ACHN (cell line): ENCODE measurements at places on chromosomes 7 and 10.

DNA sequence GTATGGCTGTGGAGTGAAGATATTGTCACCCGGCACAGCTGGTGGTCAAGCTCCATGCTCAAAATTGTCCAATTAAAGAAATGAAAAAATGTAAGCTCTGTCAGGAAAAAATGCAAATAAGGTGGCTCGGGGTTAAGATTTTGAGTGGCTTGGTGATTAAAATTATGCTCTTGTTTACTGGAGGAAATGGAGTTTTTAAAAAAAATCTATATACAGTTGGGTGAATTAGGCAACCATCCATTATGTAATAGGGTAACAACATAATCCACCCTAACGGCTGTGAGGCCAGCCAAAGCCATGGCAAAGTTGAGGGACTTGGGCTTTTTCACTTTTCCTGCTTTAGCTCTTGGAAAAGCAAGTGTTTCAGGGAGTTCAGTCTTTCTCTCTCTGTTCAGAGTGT is 260.8 kb upstream of the HABP2 start:
- no peak for DNase-seq

- DNase-seq: no peak
These were observed 206.6 kb downstream of the ACTR3B start for GRCh38 chr7:152966189-152966588.

GRCh38 chr10:120999868-121000267 is 148.7 kb downstream of the WDR11 start:
- no peak for DNase-seq

DNA sequence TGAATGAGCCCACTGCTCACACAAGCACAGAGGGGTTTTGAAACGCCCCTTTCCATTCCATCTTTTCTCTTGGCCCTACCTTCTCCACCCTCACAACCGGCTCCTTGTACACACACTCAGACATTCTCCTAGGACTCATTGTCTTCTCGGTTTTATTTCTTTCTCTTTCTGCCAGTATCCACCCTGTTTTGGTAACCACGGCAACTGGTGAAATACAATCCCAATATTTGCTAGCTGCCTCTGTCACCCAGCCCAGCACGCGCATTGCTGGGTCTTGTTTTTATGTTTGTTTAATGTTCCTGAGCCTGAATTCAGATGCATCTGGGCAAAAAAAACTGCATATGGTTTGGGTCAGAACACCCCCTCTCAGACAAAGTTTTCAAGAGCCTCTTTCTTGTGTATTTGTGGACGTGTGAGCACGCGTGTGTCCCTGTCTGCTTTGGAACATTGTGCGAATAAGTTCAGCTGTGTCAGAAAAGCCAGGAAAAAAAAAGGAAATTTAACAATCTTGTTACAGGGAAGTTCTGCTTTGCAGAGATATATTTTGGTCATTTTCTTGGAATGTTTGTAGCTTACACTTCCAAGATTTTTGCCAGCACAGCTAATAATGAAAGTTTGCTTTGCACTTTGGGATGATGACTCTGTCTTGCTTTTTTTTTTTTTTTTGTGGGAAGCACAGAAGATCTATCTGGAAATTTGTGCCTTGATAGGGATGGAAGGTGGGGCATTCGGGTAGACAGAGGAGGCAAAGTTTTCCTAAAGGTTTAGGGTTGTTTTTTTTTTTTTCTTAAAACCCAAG is 225.9 kb downstream of the TRIL start:
- DNase-seq: no peak

GRCh38 chr7:33634606-33635005 is 270.7 kb upstream of the BMPER start:
- no peak for DNase-seq

DNA sequence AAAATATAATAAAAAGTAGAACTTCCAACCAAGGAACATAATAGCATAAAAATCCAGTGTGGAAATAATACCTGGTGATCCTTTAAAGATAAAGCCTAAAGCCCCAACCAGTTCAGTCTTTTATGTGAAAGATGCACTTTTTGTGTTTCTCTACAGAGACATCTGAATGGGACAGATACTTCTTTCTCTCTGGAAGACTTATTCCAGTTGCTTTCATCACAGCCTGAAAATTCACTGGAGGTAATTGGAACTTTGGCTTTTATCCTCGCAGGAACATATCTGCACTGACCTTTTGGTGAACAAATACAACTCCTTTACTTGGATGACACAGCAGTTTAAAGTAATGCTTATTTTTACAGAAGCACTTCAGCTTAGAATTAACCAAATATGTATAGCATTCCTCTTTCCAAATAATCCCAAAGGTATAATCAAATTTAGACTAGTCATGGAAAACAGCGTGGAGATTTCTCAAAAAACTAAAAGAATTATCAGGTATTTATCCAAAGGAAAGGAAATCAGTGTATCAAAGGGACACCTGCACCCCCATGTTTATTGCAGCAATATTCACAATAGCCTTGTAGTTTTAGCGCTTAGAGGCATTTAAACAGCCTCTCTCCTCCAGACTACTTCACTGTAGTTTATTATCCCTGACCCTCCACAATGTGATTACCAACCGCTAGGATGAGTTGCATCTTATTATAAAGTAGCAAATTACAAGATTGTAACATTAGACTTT is 16.8 kb downstream of the HNRNPA2B1 start:
- DNase-seq: no peak

GRCh38 chr10:72311667-72312066 is 37.9 kb downstream of the DDIT4 start:
- no peak for DNase-seq

- no peak for DNase-seq
These were observed 23.4 kb downstream of the FRMPD2 start for GRCh38 chr10:48251152-48251524.

DNA sequence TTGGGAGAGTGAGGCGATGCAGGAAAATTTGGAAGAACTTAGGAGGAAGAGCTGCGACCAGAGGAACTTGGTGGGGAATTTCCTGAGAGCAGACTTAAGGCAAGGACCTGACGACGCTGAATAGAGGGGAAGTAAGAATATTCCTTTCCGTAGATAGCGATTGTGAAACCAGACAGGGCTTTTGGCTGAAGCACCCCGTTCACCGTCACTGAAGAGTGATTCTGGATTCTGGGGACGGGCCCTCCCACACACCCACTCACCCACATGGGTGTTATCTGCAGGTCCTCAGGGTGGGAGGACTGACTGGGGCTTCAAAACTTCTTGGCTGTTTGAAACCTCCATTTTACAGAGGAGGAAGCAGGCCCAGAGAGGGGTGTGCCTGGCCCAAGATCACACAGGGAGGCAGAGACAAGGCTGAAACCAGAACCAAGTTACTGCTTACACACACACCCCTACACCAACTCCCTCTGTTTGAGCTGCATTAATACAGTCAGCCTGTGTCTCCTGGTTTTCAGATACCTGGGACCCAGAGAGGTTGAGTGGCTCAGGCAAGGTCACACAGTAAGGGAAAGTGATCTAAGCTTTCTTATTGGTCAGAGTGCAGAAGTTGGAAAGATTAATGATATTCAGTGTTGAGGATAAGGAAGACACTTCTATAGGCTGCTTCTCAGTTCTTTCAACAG is 37.2 kb upstream of the CDH23 start:
- DNase-seq: no peak

- DNase-seq: no peak
These were observed 177.6 kb downstream of the PLXDC2 start for GRCh38 chr10:19993714-19994315.

GRCh38 chr7:47685151-47685550 is 103.2 kb upstream of the TNS3 start:
- no peak for DNase-seq

- DNase-seq: no peak
These were observed 45.1 kb downstream of the TMEM26 start for GRCh38 chr10:61408105-61408504.

DNA sequence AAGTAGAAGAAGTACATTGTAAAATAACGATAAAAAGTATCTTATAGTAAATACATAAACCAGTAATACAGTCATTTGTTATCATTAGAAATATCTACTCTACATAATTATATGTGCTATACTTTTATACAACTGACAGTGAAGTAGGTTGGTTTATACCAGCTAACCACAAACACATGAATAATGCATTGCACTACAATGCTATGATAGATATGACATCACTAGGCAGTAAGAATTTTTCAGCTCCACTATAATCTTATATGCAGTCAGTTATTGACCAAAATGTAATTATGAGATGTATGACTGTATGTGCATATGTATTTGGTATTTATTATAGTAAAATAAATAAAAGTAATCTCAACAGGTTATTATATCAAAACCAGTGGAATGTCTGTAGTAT is 23.4 kb upstream of the SGCE start:
- no peak for DNase-seq

- no peak for DNase-seq
These were observed 43.2 kb upstream of the ACSL5 start for GRCh38 chr10:112330607-112331160.

- DNase-seq: no peak
These were observed 136.5 kb downstream of the JCAD start for GRCh38 chr10:29922892-29923291.

GRCh38 chr7:112071856-112072255 is 134.3 kb downstream of the DOCK4 start:
- no peak for DNase-seq

- DNase-seq: no peak
These were observed 623.7 kb downstream of the PARD3 start for GRCh38 chr10:34191406-34191805.

DNA sequence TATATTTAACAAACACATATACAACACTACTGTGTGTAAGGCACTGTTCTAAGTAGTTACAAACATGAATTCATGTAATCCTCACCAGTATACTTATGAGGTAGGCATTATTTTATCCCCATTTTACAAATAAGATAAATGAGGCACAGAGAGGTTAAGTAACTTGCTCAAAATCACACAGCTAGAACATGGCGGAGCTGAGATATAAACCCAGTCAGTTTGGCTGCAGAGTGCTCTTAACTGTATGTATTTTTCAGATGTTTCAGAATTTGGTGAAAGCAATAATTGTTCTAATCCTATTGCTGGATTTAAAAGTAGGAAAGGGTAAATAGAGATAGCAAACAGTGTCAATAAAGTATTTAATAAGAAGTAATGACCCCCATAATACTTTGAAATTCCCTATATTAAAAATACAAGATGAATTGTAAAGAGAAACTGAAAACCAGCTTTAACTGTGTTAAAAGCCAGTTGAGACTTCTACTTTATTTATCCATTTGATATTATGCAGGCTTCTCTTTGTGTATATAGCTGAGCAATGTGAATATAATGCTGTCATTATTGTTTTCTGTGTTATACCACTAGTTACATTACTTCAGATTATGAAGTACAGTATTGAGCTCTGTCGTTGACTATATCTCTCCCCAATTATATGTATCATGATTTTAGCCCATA is 32.3 kb upstream of the RPA3 start:
- DNase-seq: no peak

GRCh38 chr7:155009570-155010157 is 6.7 kb upstream of the PAXIP1 start:
- DNase-seq: peak; percentile 38

DNA sequence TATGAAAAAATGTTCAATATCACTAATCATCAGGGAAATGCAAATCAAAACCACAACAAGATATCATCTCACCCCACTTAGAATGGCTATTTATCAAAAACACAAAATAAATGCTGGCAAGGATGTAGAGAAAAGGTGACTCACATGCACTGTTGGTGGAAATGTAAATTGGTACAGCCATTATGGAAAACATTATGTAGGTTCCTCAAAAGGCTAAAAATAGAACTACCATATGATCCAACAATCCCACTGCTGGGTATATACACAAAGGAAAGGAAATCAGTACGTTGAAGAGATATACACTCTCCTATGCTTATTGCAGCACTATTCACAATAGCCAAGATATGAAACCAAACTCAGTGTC is 50.2 kb downstream of the CDK1 start:
- no peak for DNase-seq

DNA sequence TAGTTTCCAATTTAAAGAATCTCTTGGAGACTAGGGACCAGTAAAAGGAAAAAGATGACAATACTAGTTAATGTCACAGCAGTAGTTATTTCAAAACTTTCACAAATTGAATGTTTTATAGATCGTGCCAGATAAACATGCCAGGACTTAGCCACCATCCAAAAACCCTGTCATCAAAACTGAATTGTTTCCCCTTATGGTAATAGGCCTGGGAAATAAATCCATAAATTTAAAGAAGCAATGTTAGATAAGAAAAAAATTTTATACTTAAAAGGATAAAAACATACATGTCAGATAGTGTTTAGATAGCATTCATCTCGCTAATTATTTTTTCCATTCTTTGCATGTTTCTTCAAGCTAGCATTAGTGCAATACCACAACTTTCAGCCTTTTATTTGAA is 71.2 kb downstream of the SUGCT start:
- no peak for DNase-seq

DNA sequence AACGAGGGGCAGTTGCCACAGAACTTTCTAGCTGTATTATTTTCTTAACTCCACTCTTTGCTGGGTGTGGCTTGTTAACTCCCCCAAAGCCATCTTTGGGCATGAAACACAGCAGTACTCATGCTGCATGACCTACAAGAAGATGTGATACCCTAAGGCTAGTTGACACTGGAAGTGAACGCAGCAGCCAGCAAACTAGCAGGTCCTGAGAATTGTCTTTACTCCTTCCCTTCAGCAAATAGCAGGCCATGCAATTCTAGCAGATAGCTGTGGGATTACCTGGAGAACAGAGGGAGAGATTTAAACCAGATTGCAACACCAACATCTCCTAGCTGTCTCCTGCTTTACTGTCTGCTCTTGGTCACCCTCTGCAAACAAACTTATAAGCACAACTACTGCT is 688.0 kb upstream of the ZWINT start:
- no peak for DNase-seq

DNA sequence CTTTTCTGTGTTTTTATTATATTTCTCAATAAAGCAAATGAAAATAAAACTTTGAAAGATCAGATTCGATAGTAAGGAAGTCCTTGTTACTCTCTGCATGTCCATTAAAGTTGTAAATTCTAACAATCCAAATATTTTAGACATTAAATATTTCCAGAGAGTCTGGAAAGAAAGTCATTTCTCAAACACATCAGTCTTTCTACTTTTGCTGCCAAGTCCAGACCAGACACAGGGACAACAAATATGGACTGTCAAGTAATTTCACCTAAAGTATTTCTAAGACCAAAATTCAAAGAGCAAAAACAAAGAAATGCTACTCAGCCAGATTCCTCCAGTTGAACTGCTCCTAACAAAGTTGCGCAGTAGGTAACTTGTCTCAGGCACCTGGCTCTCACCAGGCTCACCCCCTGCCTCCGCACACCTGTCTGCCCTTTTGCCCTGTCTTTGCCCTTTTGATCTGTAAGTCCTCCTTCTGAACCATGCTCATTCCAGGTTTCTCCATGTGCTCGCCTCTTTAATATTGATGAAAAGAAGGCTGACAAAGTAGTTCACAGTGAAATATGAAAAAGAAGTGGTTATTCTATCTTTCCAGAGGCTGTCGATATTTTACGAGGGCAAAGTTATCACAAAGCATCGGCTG is 300.5 kb downstream of the C7orf25 start:
- no peak for DNase-seq

DNA sequence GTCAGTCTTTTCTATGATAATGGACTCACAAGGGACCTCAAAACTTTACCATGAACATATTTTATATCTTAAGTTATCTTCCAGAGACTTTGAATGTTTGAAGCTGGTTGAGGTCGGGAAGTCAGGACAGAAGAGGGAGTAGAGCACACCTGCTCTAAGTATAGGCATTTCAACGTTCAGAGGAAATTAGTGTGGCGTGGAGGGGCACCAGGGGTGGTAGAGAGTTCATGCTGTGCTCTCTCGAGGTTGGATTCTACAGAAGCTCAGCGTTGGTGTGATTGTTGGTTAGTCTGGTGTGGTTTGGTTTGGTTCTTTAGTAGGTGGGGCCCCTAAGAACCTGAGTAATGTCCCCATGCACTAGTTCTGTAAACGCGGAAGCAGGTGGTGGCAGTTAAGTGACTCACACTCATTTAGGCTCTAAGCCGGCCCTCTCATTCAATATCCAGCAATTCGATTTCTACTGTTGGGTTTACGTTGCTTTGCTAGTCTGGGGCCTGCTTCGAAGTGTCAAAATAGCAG is 19.8 kb downstream of the CNTNAP2 start:
- no peak for DNase-seq
